Cardiac ventricle fibroblast (primary cell): ENCODE measurements at places on chromosomes 5 and 9. TPM values are rescaled to one million over a fixed set of nuclear protein-coding genes. Genes with fewer than 3 reads are reported as not detected.

The CXCL14 gene
- 0.64 TPM in 1 of 2 replicates, not detected in the other for total RNA-seq

The GPR150 gene
- total RNA-seq: 0.20 and 0.31 TPM in 2 replicates

The IFNA21 gene
- total RNA-seq: not detected in 2 replicates

The JAKMIP2 gene
- 0.05 and 0.25 TPM in 2 replicates for total RNA-seq

The KIF20A gene
- total RNA-seq: 4.8 and 4.9 TPM in 2 replicates

The MYOZ3 gene
- total RNA-seq: 0.20 and 2.0 TPM in 2 replicates

The C9orf50 gene
- total RNA-seq: 0.12 TPM in 1 of 2 replicates, not detected in the other

The BARX1 gene
- total RNA-seq: not detected in 2 replicates

The STKLD1 gene
- total RNA-seq: 0.34 TPM in 1 of 2 replicates, not detected in the other

The ALDOB gene
- not detected in 2 replicates for total RNA-seq

The CHSY3 gene
- total RNA-seq: 4.5 and 6.3 TPM in 2 replicates

The THBS4 gene
- 0.87 TPM in 1 of 2 replicates, not detected in the other for total RNA-seq

The DMRT3 gene
- total RNA-seq: not detected in 2 replicates

The ADRA1B gene
- total RNA-seq: 0.83 and 1.7 TPM in 2 replicates

The FBP2 gene
- not detected in 2 replicates for total RNA-seq

The FOXD4L5 gene
- 0.37 TPM in 1 of 2 replicates, not detected in the other for total RNA-seq

The NKD2 gene
- total RNA-seq: 13.9 and 20.2 TPM in 2 replicates

The SEMA5A gene
- total RNA-seq: 17.5 and 17.8 TPM in 2 replicates

The AFAP1L1 gene
- 28.3 and 33.6 TPM in 2 replicates for total RNA-seq

The SLC6A19 gene
- not detected in 2 replicates for total RNA-seq

The HK3 gene
- not detected in 2 replicates for total RNA-seq

The RFK gene
- total RNA-seq: 7.9 and 12.5 TPM in 2 replicates

The C6 gene
- total RNA-seq: 16.3 and 20.7 TPM in 2 replicates

The TMEM250 gene
- total RNA-seq: 42.3 and 42.5 TPM in 2 replicates

The BAAT gene
- 0.06 and 0.24 TPM in 2 replicates for total RNA-seq

The CTNND2 gene
- not detected in 2 replicates for total RNA-seq

The CCL27 gene
- not detected in 2 replicates for total RNA-seq

The CMBL gene
- total RNA-seq: 24.8 and 28.4 TPM in 2 replicates

The RFESD gene
- 0.78 and 0.81 TPM in 2 replicates for total RNA-seq

The SMIM27 gene
- 2.6 and 7.3 TPM in 2 replicates for total RNA-seq

The TMEM38B gene
- total RNA-seq: 5.0 and 8.2 TPM in 2 replicates
